NCI-H2081 treated with DMSO at 0.1 percent for 48 hours (cell line): ENCODE measurements at places on chromosomes 13 and 19.

- DNase-seq = no peak
Observed at GRCh38 chr19:17243211-17243829, 2.4 kb downstream of the NR2F6 start.

- no peak for DNase-seq
Observed at GRCh38 chr13:66714795-66715194, 515.3 kb downstream of the PCDH9 start.

- no peak for DNase-seq
Observed at GRCh38 chr19:14113762-14114414, 3.7 kb downstream of the PRKACA start.

DNA sequence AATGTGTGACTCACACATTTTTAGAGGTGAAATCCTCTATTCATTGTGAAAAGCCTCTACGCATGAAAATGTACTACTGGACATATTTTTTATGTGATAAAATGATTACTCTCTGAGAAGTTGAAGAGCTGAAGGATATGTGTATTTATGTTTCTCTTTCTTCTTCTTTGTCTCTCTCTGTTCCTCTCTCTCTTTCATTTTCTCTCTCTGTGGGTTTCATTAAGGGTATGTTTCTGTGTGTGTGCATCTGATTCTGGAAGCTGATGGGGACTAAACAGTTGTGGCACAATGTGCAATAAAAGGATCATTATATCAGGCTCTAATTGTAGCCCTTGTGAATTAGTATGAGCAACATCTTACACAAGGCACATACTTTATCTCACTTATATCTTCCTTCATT, 867.7 kb downstream of the PCDH9 start:
- no peak for DNase-seq

- no peak for DNase-seq
Observed at GRCh38 chr19:16074488-16075365, 1.6 kb upstream of the TPM4 start.

DNA sequence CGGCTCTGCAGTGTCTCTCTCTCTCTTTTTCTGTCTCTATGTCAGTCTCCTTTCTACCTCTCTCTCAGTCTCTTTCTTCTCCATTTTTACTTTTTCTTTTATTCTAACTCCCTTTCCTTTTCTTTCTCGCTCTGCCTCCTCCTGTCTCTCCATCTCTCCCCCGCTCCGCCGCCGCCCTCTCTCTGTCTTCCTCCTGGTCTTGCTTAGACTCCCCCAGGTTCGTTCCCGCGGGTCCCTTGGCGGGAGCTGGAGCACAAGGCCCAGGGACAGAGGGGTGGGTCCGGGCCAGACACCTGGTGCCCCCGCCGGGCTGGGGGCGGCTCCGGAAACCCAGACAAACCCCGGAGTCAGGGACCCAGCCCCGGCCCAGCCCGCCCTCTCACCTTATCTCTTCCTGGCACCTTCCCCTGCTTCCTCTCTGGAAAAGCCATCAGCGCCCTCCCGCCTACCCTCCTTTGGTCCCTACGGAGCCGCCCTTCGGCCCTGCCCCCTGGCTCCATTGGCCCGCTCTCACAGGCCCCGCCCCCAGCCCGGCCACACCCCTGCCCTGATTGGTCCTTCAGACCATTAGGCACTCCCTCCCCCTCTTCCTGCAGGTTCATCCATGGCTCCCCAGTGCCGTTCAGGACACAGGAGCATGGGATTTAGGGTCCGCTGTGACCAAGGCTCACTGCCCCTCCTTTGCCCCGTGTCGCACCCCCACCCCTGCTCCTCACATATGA, 15.4 kb upstream of the NOP53 start:
- DNase-seq = no peak

- DNase-seq = no peak
Observed at GRCh38 chr13:26762745-26763345, 2.3 kb upstream of the GPR12 start.

DNA sequence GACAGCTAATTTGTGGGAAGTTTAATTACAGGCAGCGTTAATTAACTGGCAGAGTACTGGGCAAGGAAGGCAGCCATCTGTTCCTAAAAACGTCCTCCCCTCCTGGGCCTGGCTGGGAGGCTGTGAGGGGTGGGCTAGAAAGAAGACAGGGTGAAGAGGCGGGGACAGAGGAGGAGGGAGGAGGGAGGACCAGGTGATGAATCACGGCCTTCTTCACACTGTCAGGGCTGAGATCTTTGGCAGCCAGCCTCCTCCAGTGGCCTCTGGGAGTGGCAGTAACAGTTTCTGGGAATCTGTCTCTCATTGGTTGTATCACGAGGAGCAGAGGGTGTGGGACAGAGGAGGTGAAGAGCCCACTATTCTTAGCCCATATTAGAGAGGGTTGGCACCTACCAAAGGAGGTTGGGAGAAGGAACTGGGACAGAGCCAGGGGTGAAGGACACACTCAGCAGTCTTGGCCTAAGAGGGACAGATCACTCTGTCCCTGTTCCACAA, 9.6 kb upstream of the ZNRF4 start:
- DNase-seq = no peak

- DNase-seq = no peak
Observed at GRCh38 chr19:8028951-8029491, 23.5 kb upstream of the CCL25 start.

- no peak for DNase-seq
Observed at GRCh38 chr13:46320821-46321220, 66.2 kb downstream of the RUBCNL start.

- DNase-seq = peak; percentile 95
Observed at GRCh38 chr19:12913011-12913561, 6.0 kb downstream of the SYCE2 start.

DNA sequence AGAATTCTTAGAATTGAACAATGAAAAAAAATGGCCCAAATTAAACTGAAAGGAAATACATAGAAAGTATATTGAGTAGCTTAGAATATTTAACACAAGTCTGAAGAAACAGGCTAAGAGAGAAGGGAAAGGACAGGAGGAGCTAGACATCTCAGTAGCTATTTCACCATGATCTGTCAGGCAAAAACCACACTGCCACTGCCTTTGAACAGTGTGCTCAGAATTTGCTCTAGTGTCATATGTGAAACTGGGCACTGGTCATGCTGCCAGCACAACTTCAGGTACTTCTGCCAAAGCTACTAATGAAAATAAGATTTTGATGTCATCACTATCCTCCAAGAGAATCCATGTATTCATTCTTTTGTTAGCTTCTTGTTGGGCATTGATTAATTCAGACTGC, 1280.8 kb upstream of the PCDH20 start:
- no peak for DNase-seq

DNA sequence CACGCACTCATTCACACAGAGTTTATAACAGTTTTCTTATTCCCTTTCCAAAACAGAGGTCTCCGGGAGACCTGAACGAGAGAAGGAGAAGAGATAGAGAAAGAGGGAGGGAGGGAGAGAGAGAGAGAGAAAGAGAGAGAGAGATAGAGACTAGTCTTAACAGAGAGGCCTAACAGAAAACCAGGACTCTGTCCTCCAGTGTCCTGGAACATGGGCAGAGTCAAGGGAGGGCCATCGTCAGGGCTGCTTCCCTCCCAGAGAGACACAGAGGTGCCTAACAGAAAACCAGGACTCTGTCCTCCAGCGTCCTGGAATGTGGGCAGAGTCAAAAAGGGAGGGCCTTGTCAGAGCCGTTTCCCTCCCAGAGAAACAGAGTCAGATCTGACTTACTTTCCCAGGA, 78.7 kb downstream of the WTIP start:
- DNase-seq = no peak

GRCh38 chr19:42088471-42089190, 12.7 kb downstream of the ZNF574 start:
- no peak for DNase-seq

DNA sequence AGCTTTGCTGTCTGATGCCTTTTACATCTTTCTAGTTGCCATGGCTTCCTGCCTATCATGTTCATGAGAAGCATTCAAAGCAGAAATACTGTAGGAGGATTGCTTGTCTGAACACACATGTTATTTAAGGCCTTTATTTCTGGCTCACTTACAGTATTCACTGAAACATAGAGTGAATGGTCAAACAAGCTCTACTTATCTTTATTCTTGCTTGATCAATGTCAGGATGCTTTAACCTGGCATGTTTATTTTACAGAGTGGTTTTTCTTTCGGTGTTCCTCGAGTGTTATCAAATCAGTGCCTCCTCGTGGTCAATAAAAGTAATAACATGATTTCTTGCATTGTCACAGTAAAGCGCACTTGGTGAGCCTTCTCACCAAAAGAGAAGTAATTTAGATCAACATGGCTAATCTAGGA, 73.5 kb upstream of the PCDH17 start:
- DNase-seq = no peak

GRCh38 chr19:41691268-41691970, 3.3 kb upstream of the CEACAM7 start:
- DNase-seq = no peak

- DNase-seq = no peak
Observed at GRCh38 chr13:46554951-46555350, 2.0 kb downstream of the LRCH1 start.

DNA sequence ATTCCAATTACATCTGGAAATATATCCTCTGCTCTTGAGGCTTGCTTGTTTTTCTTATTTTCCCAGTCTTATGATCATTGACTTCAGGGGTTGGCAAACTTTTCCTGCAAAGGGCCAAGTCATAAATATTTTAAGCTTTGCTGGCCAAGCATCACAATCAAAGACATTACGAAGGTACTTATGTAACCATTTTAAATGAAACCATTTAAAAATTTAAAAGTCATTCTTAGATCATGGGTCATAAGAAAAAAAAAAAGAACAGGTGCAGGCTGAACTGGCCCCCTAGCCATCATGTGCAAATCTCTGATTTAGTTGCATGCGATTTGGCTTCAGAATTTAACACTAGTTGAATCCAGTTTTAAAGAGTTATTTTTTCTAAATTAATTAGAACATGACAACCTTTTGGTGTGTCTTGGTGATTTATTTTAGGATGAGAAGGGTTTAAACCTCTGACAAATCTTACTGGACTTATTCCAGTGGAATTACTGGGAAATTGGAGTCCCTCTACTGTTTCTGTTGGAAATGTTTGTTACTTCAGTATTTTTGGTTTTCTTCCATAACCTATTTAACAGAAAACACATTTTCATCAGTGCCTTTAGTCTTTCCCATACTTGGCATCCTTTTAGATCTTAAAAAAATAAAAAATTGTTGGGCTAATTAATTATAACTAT, 148.1 kb downstream of the NHLRC3 start:
- no peak for DNase-seq

- no peak for DNase-seq
Observed at GRCh38 chr19:35350591-35350990, 2.9 kb downstream of the FFAR1 start.

GRCh38 chr13:90757127-90757680, 590.3 kb upstream of the MIR17HG start:
- no peak for DNase-seq

DNA sequence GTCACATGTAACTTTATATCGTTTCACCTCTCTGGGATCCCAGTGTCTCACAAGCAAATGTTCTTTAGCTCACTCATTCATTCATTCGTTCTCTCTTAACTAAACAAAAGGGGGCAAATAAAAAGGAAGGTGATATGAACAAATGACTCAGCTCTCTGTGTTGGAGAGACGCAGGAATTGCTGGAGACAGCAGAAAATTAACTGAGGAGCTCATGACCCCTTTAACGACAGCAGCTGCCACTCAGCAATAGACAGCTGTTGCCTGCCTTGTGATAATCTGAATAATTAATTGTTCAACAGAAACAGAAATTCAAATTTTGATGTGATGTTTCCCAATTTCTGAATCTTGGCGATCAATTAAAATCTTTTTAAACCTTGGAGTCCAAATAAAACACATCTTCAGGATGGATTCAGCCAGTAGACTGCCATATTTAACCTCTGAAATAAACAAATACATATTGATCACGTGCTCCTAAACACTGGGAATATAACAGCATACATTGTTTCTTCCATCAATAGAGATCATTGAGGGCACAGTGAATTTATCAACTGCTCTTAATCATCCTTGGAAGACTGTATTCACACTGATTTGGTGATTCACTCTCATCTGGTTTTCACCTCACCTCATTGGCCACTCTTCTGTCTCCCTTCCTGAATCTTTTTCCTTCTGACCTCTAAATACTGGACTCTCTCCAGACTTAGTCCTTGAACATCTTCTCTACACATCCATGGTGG, 63.3 kb downstream of the MBNL2 start:
- no peak for DNase-seq

DNA sequence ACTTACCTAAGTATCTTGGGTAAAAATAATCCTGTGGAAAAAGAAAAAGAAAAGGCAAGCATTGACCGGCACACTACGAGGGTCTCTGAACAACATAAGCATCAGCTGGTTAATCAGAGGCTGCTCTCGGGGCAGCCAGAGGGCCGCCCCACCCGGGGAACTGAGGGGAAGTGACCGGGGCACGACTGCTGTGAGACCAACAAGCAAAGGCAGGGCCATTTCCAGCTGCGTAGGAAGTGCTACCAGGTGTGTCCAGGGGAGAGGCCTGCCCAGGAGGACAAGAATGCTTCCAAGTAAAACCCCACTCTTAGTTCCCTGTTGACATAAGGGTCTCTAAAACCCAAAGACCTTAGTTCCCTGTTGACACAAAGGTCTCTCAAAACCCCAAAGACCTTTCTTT, 15.9 kb downstream of the GAS6 start:
- DNase-seq = no peak

- DNase-seq = no peak
Observed at GRCh38 chr19:39238944-39239343, 5.9 kb downstream of the IFNL3 start.

DNA sequence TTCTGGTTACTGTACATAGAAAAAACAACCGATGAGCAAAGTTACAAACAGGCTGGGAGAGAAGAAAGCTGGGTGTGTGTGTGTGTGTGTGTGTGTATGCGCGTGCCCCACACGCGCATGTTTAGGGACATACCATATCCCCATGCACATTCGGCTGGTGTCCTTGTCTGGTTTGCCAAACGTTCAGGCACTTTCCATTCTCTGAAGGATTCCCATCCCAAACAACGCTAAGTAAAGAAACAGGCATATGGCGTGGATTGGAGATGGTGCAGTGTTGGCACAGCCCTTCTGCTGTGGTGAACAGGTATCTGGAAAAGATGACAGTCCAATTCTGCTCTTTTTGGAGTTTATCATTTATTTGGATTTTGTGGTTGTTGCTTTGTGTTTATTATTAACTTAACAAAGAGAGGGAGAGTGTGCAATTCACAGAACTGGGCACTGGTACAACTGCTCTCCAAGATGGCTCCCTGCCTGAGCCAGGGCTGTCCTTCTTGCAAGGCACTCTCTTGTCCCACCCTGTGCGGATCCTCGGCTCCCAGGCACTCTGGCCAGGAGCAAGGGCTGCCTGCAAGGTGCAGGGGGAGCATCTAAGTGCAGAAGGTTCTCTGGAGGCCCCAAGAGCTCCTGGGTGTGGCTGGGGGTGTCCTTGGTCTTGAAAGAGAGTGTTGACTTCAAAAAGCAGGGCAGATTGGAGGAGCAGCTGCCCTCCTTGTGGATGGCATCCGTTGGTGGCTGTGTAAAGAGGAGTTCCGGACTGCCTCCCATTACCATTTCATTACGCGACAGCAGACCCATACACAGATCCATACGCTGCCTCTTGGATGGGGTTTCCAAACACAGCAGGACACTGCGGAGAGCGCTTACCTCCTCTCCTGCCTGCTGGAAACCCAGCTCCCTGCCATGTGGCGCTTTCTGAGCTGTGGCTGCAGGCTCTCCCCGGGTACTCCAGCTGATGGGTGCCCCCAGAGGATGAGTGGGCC, 263.1 kb downstream of the ZNF536 start:
- DNase-seq = no peak

GRCh38 chr13:44759384-44760360, 183.5 kb upstream of the TSC22D1 start:
- DNase-seq = peak; percentile 96
